Activated CD8-positive, alpha-beta T cell treated with anti-CD3 and anti-CD28 coated beads for 36 hours (primary cell): ENCODE measurements at places on chromosomes 1 and 21. TPM values are rescaled to one million over a fixed set of nuclear protein-coding genes. Genes with fewer than 3 reads are reported as not detected.

The SYNJ1 gene
- 8.7 TPM for total RNA-seq

The RGSL1 gene
- total RNA-seq = not detected

The RNF11 gene
- total RNA-seq = 22.6 TPM

The TTC24 gene
- 19.8 TPM for total RNA-seq

The MAP1LC3C gene
- total RNA-seq = not detected

The CALML6 gene
- total RNA-seq = 0.76 TPM

The TSPAN2 gene
- total RNA-seq = 0.90 TPM

The KAZN gene
- total RNA-seq = 1.9 TPM

The TMEM69 gene
- total RNA-seq = 35.7 TPM

The TSTD1 gene
- total RNA-seq = 70.8 TPM

The IFI44 gene
- 38.4 TPM for total RNA-seq

The UCHL5 gene
- 85.7 TPM for total RNA-seq

The SPRR2E gene
- not detected for total RNA-seq

The CD53 gene
- 257 TPM for total RNA-seq

The FHAD1 gene
- 0.16 TPM for total RNA-seq

The GPR37L1 gene
- not detected for total RNA-seq

The TMEM79 gene
- 8.0 TPM for total RNA-seq

The ATF6 gene
- 17.3 TPM for total RNA-seq

The GLRX2 gene
- 29.5 TPM for total RNA-seq

The MAP3K21 gene
- 3.2 TPM for total RNA-seq

The LRRC53 gene
- not detected for total RNA-seq

The MX2 gene
- total RNA-seq = 9.2 TPM

The LAMC1 gene
- 0.22 TPM for total RNA-seq

The OLFML3 gene
- 0.49 TPM for total RNA-seq

The ANKRD35 gene
- total RNA-seq = 0.54 TPM

The COA6 gene
- total RNA-seq = 59.8 TPM

The VPS72 gene
- total RNA-seq = 47.4 TPM

The KRTAP19-1 gene
- total RNA-seq = not detected

The CLCA4 gene
- not detected for total RNA-seq

The ANKRD65 gene
- not detected for total RNA-seq

The HOOK1 gene
- 15.9 TPM for total RNA-seq

The CDCA8 gene
- 56.0 TPM for total RNA-seq

The OTUD3 gene
- total RNA-seq = 8.7 TPM

The WLS gene
- not detected for total RNA-seq
